Natural killer cell (primary cell): ENCODE measurements at places on chromosomes 13 and 19. TPM values are rescaled to one million over a fixed set of nuclear protein-coding genes. Genes with fewer than 3 reads are reported as not detected.

TEX101 gene
- 1.4 TPM for total RNA-seq

GPR183 gene
- total RNA-seq, result 41.1 TPM

C13orf42 gene
- not detected for total RNA-seq

LTBP4 gene
- 182 TPM for total RNA-seq

PLK5 gene
- total RNA-seq, result not detected

WDR87 gene
- total RNA-seq, result not detected

NCR1 gene
- 244 TPM for total RNA-seq

BEST2 gene
- not detected for total RNA-seq

- DNase-seq, result no peak
These were observed 203.3 kb upstream of the IRS2 start for GRCh38 chr13:109989686-109990085.

GRCh38 chr13:27621116-27621365 lies 651 bp upstream of the POLR1D start:
- no peak for DNase-seq

DNA sequence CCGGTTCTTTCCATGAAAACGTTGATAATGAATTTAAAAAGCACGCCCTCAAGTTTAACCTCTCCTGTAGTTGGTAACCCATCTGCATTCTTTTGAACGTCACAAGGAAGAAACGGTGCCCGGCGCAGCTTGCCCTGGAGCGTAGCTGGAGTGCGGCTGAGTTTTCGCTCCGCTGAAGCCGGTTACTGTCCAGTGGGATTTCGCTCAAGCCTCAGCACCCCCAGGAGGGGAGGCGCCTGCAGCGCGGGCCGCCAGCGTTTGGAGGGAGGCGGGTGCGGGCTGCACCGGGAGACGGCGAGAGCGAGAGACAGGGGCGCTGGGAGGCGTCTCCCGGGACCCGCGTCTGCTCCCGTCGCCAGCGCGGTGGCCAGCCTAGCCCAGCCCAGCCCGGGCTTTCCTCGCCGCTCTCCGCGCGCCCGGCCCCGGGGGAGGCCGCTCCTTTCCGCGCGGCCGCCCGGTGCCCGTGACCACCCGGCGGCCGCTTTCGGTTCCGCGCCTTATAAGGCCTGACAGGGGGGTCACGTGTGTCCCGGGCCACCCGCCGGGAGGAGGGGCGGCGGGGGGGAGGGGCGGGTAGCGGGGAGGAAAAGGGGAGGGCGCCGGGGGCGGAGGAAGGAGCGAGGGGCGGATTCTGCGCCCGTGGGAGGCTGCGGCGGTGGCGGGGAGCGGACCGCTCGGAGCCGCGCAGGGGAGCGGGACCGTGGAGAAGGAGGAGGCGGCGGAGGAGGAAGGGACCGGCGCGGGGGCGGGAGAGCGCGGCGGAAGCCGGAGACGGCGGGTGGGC lies 8.3 kb upstream of the DGKH start:
- DNase-seq, result peak; percentile 91

GRCh38 chr13:110285991-110286832 lies 20.7 kb downstream of the COL4A1 start:
- DNase-seq, result no peak

- DNase-seq, result no peak
These were observed 9.6 kb downstream of the SH3GL1 start for GRCh38 chr19:4390567-4391305.

GRCh38 chr13:110555601-110556223 lies 5.8 kb downstream of the RAB20 start:
- DNase-seq, result no peak

DNA sequence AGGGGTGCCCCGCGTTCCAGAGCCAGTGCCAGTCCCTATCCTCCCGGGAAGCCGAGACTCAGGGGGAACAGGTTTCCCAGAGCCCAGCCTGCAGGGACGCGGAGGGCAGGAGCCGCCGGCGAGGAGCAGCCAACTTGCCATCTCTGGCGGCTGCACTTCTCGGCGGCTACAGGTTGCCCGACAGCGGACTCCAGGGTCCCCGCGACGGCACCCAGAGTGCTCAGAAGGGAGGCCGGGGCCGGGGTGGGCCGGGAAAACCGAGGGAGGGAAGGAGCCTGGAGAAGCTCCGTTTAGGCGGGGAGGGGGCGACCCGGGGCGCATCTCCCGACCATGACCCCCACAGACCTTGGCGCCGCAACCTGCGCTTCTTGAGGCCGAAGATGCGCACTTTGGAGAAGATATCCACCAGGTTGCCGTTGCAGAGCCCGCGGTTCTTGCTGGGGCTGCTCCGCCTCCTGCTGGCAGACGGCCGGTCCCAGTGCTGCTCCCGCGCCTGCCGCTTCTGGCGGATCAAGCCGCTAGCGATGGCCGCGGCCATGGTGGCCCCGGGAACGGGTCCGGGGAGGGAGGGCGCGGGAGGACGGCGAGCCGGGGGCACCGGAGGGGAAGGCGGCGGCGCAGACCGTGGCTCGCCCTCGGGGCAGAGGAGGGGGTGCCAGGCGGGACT lies 463.8 kb downstream of the ITGBL1 start:
- DNase-seq, result no peak

DNA sequence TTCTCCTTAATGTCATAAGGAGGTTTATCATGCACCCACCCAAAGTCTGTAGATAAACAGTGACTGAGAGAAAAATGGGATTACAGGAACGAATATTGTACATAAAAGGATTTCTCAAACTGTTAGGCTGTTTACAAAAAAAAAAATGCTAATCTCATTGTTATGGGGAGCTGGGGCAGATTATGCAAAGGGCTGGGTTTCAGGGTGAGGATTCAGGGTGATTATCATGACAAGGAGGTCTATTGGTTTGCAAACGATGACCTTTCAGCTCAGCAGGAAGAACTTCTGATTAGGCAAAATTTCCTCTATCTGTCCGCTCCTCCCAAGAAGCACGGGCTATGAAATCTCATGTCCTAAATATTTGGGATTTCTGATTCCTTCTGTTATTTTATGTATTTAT lies 41.4 kb downstream of the NLRP12 start:
- DNase-seq, result no peak

- DNase-seq, result no peak
These were observed 1.6 kb downstream of the ZNF649 start for GRCh38 chr19:51903192-51903591.

GRCh38 chr13:101977475-101977874 lies 424.4 kb downstream of the FGF14 start:
- no peak for DNase-seq

DNA sequence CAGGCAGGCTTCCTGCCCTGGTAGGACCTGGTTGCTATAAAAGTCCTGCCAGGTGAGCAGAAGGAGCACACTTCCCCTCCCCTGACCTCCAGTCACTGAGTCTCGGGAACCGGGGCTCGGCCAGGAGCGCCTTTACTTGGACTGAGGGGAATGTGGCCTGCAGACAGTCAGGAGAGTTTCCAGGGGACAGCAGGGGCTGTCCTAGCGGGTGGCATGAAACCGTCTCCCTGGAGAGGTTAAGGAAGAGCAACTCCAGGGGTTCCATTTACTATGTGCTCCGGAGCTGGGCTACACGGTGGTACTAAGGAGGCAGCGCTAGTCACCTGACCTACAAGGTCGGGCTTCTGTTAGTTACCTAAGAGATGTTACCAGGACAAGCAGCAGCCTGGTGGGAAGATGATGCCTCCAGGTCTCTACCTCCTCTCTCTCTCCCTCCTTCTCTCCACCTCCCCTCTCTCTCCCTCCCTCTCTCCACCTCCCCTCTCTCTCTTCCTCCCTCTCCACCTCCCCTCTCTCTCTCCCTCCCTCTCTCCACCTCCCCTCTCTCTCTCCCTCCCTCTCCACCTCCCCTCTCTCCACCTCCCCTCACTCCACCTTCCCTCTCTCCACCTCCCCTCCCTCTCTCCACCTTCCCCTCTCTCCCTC lies 4.1 kb upstream of the CNOT3 start:
- DNase-seq, result no peak

DNA sequence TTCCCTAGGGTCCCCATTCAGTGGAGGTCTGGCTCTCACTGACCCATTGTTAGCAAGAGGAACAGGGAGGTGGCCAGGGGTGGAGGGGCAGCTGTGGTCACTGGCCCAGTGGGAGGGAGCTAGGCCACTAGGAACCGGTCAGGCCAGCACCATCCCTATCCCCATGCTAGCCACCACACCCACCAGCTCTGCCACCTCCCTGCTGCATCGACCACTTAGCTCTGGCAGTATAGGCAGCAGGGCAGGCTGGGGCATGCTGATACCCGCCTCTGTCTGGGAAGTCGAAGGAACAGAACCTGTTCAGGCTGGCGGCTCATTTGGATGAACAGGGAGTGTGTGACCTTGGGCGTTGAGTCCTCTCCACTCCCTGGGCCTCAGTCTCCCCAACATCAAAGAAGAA lies 4.7 kb downstream of the PPP1R13L start:
- DNase-seq, result no peak

DNA sequence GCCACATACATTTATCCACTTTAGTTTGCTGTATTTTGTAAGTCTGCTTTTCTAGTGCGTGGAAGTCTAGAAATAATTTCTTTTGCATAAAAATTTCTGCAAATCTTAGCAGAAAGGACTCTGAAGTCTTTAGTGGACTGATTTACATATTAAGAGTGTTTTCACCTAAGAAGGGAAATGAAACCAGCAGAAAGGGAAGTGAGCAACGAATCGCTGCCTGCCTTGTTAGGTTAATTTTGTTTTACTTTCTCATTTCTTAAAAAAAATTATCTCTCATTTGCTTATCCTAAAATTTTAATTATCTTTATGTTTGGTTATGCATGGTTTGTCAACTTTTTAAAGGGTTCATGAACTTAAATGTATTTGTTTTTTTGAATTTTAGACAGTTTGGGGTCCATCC lies 767 bp upstream of the GPR18 start:
- DNase-seq, result no peak

DNA sequence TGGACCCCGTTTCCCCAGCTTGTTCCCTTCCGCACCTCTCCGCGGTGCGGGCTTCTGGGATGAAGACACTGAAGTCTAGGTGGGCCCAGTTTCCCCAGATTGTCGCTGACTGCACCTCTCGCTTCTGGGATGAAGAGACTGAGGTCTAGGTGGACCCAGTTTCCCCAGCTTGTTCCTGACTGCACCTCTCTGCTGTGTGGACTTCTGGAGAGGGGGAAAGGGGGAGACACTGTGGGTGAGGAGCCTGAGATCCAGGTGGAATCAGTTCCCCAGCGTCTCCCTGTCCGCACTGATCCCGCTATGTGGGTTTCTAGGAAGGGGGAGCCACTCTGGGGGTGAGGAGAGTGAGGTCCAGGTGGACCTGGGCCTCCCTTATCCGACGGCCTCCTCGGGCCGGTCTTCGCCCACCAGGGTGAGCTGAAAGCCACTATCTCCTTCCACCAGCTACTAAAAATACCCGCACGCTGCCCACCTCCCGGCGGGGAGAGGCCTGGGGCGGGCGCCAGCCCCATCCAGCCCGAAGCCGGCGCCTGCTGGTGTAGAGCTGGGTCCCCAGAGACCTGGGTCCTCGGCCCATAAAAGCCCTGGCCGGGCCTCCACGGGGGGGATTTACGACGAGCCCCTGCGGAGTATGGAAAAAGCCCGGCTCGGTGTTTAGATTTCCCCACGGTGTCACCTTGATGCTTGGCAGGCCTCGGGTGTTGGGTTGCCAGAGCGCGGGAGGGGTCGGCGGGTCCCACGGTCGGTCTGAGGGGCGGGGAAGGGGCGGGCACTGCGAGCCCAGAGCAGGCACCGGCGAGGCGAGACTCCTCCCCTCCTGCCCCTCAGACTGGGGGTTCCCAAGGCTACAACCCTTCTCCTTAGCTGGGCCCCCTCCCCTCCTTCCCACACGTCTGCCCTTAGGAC lies 10.6 kb downstream of the FUT6 start:
- DNase-seq, result peak; percentile 39

DNA sequence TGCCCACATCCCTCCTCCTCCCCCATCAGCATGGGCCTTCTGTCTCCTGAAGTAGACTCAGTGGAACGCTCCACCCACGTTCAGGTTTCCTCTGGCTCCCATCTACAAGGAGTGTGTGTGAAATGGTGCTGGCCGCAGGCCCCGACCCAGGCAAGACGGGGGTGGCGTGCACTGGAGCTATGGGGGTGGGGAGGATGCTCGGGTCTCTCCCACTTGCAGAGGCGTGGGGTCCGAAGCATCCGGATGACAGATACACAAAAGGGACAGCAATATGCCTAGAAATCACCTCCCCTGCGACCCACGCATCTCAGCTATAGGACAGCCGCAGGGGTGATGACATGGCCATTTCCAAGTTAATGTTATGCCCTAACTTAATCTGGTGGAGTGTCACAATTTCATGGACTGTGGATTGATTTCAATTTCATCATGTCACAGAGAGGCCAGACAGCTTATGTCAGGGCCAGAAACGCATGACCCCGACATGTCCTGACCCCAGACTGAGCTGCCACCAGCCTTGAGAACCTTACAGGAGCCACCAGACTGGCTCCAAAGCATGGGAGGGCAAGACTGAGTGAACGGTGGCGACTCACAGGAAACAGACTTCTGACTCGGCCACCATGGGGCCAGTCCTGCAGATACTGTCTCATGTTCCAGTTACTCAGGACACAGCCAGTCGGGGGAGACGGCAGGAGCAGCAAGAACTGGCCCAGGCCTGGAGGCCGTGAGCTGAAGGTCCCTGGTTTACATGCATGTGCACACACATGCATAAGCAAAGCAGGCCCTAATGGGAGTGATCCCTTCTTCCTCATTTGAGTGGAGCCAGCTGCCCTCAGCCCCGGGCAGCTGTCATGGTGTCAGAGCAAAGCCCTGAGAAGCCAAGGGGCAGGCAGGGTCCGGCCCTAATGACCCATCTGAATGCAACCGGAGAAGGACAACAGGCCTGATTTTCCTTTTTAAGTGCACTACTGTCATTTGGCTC lies 82.2 kb downstream of the SLC7A1 start:
- no peak for DNase-seq

- peak; percentile 36 for DNase-seq
These were observed 15.2 kb upstream of the SUPT20H start for GRCh38 chr13:37074703-37075102.

DNA sequence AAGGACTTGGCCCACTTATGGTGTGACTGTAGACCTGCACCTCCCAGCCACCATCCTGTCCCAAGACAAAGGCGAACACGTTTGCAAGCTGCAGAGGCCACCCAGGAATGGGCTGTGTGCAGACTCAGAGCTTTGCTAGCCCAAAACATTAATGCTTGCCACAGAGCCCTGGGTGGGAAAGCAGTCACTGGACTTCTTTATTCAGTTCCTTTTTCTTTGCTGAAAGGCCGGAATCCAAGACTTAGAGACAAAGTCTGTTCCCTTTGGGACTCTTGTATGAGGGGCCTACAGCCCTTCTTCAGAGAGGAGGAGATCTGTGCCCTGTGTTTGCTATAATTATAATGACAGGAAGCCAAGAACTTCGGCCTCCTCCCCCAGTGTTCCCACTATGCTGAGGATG lies 167.8 kb downstream of the DLEU7 start:
- DNase-seq, result no peak

DNA sequence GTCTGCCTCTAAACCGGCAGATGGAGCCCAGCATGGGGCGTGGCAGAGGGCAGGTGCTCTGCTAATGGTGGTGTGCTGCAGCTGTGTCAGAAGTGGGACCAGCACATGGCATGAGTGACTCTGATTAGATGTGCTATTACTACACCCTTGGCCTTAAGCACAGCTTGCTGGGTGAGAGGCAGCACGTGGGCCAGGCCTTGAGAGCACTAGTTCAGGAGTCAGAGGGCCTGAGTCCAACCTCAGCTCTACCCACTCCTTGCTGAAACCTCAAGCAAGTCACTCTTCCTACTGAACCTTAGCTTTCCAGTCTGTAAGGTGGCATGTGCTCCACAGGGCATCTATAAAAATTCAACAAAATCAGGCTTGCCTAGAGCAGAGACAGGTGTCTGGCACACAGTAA lies 22.7 kb downstream of the AKT2 start:
- no peak for DNase-seq
